ENCODE measurements at places on chromosomes 6 and 20. TPM values are rescaled to one million over a fixed set of nuclear protein-coding genes. Genes with fewer than 3 reads are reported as not detected.

FNDC11 gene
- total RNA-seq = 0.46 TPM

FAM83C gene
- not detected for total RNA-seq

DOK5 gene
- total RNA-seq = 20.7 TPM

NR2E1 gene
- total RNA-seq = not detected

MUC22 gene
- not detected for total RNA-seq

BEND3 gene
- total RNA-seq = 1.7 TPM

All from smooth muscle cell of bladder (primary cell).